ENCODE measurements at places on chromosomes 3 and 15.

DNA sequence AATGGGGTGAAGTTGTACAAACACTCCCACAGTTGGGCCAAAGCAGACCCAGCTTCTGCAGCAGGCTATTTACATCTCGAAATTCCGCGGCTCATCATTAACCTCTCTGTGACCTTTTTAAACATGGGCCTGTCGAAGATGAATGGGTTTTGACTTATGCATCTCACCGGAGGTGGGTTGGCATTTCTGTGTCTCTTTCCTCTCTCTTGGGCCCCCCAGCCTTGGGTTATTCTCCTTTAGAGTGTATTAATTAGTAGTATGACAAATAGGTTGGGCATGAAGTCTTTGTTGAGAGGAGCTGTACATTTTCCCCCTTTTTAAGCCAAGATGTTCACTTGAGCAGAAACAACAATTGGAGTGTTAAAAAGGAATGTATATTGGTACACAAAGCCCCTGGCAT, 9.8 kb downstream of the SMAD6 start:
- no peak for DNase-seq

- no peak for DNase-seq
Observed at GRCh38 chr3:99817047-99817436, 620 bp upstream of the CMSS1 start.

GRCh38 chr3:190041333-190042041, 79.2 kb downstream of the P3H2 start:
- DNase-seq, result no peak

GRCh38 chr3:142259359-142259758, 34.0 kb upstream of the GK5 start:
- no peak for DNase-seq

DNA sequence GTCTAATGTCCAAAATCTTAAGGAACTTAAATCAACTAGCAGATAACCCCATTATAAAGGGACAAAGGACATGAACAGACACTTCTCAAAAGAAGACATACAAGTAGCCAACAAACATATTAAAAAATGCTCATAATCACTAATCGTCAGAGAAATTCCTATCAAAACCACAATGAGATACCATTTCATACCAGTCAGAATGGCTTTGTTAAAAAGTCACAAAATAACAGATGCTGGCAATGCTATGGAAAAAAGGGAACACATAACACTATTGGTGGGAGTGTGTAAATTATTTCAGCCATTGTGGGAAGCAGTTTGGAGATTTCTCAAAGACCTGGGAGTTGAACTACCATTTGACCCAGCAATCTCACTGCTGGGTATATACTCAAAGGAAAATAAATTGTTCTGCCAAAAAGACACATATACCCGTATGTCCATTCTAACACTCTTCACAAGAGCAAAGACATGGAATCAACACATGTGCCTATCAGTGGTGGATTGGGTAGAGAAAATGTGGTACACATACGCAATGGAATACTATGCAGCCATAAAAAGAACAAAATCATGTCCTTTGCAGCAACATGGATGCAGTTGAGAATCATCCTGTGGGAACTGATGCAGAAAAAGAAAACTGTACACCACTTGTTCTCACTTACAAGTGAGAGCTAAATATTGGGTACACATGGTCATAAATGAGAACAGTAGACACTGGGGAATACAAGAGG, 78.5 kb downstream of the TCF12 start:
- no peak for DNase-seq

- DNase-seq, result no peak
Observed at GRCh38 chr3:76669322-76669721, 370.6 kb upstream of the ROBO2 start.

- DNase-seq, result no peak
Observed at GRCh38 chr3:11480663-11481298, 162.9 kb downstream of the VGLL4 start.

DNA sequence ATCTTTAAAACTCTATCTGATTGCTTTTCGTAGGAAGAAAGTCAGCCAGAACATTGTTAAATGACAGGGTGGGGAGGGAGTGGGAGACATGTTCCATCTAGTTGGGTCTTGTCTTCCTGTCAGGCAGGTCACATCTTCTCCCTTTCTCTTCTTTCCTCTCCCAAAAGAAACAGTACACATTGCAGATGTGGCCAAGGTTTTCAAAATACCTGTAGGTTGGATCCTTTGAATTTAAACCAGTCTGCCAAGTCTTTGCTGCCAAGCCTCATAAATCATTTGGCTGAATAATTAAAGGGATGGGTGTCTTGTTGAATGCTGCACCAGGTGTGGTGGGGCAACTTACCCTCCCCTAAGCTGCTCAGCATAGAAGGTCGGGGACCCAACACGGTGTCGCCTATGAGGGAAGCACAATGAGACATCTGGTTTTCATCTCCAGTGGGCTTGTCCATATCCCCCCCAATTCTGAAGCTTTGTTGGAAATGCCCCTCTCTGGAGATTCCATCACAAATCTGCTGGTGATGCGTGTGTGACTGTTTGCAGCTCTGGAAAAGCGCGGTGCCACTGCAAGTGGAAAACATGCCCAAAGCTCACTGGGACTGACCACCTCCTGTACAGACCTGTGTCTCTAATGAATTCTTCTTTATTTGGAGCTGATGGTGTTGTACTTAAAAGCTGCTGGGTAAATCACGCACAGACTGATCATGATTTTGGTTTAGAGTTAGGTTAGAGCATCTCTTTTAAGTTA, 112.6 kb downstream of the FILIP1L start:
- no peak for DNase-seq

DNA sequence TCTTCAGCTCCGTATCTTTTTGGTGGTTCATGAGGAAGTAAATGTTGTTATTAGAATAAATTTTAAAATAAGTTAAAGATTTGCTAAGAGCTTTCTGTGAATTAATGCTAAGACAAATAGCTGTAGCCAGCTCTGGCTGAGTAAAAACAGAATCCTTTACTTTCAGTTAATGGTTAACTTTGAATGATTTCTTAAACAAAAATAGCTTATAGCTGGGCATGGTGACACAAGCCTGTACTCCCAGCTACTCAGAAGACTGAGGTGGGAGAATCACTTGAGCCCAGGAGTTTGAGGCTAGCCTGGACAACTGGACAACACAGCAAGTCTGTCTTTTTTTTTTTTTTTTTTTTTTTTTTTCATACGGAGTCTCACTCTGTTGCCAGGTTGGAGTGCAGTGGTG, 25.0 kb downstream of the TCAIM start:
- DNase-seq, result no peak

DNA sequence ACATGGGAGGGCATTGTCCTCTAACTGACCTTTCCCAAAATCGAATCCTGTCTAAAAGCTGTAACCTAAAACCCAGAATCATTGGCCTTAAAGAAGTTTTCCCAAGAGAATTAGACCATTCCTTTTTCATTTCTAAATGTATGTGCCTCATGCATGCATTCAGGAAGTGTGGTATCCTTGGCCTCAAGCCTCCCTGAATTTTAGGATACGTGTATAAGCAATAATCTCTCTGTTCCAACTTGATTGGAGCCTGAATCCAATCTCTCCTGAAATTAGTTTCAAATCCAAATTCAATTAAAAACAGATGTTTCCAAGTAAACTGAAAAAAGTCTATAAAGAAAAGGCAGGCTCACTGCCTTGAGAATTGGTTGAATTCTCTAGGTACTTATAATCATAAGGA, 86.0 kb upstream of the VEPH1 start:
- DNase-seq, result no peak

- no peak for DNase-seq
Observed at GRCh38 chr3:79534727-79535126, 233.1 kb downstream of the ROBO1 start.

DNA sequence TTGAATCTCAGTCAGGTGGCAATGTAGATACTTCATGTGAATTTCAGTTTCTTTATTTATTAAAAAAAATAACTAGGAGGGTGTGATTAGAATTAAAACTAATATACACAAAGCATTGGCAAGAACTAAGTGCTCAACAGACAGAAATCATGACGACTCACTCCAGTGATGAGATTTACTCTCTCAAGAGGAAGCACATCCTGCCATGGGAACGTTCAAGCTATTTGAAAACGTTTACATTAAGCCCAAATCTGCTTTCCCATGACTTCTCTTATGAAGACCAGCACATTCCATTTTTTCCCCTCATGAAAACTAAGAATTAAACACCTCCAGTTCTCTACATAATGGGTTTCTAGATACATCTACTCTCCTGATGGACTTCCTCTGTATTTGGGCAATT, 8.5 kb downstream of the WDR53 start:
- DNase-seq, result no peak
